ENCODE measurements at places on chromosomes 3 and 15. TPM values are rescaled to one million over a fixed set of nuclear protein-coding genes. Genes with fewer than 3 reads are reported as not detected.

Gene HGD
- total RNA-seq, result not detected

Gene RARB
- total RNA-seq, result 24.0 TPM

Gene EFHB
- total RNA-seq, result 1.4 TPM

GRCh38 chr3:38646062-38646461 is 3.4 kb downstream of the SCN5A start:
- no peak for DNase-seq

Gene ARNT2
- 15.9 TPM for total RNA-seq

All from right cardiac atrium (tissue), 5 donors.